ENCODE measurements at places on chromosomes 13 and 19.

DNA sequence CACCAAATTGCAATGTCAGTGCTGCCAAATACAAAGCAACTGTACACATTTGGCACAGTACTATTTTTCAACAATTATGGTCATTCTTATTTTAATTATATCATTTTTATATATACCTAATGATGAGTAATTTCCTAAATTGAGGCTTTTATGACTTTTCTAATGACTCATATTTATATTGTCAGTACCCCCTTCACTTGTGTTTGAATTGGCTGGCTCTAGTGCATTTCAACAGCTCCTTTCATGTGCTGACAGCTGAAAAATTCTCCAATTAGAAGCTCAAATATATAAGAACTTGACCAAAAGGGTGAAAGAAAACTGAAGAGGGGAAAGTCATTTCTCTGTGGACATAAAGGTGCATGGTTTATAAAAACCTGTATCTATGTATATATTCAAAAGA is 263.3 kb downstream of the SLITRK1 start:
- no peak for DNase-seq

DNA sequence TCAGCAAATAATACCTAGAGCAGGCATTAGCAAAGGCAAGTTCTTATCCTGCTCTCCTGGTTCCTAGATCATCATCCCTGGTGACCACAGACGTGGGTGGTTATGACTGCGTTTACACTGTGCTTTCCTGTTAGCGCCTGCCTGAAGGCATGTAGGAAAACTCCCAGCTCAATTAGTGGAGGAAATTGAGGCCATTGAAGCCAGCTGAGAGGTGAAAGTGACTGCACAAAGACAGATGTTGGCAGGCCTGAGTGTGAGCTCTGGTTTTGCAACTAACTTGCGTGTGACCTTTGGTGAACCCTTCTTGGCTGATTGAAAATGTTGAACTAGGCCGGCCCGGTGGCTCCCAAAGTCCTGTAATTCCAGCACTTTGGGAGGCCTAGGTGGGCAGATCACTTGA is 17.5 kb upstream of the NWD1 start:
- DNase-seq, result no peak

DNA sequence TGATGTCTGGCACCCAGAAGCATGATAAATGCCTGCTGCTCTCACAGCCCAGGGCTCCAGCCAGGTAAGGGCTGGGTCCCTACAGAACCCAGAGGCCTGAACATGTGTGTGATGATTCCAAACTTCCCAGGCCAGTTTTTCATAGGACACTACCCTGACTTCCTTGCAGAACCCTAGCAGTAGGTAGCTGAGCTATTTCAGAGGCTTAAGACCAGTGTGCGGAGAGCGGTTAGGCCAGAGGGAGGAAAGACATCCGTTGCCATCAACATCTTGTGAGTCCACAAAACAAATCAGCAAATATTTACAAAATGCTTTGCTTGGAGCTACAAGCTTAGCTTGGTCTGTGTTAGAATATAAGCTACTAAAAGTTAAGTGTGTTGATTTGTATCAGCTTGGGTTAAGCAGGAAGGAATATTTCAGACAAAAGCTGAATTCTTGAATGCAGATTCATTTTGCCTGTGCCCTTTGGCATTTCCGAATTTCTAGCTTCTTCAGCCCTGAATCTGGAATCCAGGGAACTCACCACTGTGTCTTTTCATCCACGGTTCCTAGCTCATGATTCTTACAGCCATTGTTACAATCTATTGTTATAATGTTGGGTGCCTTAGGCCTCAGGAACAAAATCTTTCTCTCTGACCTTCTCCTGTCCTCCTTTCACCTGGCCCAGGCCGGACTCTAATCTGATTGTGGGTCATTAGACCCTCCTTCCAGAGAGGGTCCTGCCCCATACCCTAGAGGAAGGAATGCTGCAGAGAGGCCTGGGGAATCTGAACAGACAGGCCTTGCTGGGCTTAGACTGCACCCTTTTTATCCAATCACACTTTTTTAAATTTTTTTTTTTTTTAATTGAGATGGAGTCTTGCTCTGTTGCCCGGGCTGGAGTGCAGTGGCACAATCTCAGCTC is 12.4 kb downstream of the RAB20 start:
- DNase-seq, result no peak

GRCh38 chr19:43425567-43426392 is 11.1 kb downstream of the TEX101 start:
- no peak for DNase-seq

DNA sequence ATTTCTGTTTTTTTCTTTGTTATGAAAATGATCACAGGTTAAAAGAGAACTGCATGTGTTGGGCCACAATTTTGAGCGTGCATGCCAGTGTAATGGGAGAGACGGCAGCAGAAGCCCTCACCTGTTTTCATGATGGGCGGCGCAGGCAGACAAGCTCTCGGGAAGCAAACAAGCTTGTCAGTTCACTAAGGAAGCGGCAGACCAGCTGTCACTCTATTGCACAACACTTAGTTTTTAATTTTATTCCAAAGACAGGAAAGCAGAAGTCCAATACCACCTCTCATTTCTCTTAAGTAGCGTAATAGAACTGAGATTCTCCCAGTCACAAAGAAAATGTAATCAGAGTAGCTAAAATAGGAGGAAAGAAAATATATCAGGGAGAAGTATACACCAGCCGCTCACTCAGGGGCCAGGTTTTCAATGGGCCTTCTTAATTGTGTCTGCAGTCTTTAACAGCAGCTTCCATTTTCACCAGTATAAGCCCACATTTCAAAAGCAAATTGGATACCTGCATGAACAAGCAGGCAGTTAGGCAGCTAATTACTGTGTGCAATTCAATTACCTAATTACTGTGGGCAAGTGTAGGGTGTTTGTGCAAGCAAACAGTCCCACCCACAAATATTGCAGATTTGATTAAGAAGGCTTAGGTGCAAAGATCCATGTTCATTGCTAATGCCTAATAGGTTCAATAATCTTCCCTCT is 711.4 kb downstream of the DIAPH3 start:
- DNase-seq, result no peak

DNA sequence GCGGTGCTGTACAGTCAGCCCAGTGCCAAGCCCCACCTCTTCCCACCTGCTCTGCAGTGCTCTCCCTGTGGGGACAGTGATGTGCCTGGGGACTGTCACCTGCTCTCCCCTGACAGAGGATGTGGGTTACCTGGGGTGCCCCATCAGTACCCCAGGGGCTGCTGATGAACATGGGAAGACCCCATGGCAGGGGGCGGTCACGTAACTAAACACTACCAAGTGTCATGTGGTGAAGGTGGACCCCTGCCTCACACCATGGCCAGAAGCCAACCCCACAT is 12.7 kb downstream of the KDM4B start:
- no peak for DNase-seq

DNA sequence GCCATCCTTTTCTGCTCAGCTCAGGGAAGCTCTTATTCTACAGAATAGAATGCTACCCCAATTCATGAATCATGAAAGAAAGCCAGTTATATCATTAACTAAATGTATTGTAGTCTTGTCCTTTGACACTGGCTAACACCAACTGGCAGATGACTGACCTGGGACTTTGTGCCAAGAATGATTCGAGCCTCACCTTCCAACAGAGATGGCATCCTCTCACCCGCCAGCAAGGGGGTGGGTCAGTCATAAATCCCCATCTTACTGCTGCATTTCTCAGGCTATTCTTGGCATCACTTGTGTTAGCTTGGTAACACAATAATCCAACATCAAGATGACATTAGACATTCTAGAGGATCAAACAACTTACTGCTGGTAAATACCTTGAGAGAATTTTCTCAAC is 1239.8 kb upstream of the MIR17HG start:
- DNase-seq, result no peak

- DNase-seq, result no peak
Measured at GRCh38 chr13:25796474-25796873, 255.3 kb downstream of the SHISA2 start.
